H1 (cell line): ENCODE measurements at places on chromosomes 1 and 21. TPM values are rescaled to one million over a fixed set of nuclear protein-coding genes. Genes with fewer than 3 reads are reported as not detected.

DNA sequence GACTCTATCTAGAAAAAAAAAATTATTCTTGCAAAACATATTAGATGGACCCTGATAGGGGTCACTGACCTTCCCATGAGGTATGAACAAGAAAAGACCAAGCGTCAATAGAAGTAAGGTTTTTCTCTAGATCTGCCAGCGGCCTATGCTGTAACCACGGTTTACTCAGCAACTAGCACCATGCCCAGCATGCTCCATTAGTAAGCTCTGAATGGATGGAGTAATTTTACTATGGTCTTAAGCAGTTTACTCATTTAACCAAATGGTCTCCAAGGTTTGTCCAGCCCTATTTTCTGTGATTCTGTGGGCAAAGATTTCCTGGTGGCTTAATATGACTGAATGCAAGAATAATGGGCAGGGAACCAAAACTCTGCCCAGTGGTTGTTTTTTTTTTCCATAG, 113.9 kb downstream of the ADSS2 start:
- DNase-seq, result no peak

GRCh38 chr1:185045814-185046492, 595 bp downstream of the RNF2 start:
- DNase-seq, result no peak

- no peak for DNase-seq
Measured at GRCh38 chr1:94535879-94536278, 5.7 kb downstream of the F3 start.

DNA sequence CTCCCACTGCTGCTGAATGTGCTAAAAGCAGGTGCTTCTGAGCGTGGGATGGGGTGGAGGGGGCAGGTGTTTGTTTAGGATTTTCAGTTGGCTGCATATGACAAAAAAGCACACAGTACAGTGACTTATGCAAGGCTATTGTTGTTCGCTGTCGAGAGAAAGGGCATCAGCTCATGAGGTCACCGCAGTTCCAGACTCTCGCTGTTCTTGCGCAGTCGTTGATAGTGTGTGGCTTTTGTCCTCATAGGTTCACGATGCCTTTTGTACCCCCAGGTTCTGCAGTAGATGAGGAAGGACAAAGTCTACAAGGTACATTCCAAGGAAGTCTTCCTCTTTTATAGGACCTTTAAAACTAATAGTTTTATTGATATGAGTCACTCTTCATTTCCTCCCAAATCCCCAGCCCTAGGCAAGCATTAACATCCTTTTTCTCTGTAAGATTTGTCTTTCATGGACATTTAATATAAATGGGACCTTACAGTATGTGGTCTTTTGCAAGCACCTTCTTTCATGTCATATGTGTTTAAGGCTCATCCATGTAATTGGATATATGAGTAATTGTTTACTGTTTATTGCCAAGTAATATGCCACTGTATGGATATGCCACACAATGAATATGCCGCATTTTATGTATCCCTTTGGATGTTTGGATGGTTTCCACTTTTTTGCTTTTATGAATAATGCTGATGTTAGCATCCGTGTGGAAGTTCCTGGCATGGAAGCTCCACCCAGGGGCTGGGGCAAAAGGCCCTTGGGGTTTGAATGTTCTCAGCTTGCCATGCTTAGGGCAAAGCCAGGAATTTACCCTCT, 14.5 kb upstream of the NLRP3 start:
- DNase-seq, result no peak

DNA sequence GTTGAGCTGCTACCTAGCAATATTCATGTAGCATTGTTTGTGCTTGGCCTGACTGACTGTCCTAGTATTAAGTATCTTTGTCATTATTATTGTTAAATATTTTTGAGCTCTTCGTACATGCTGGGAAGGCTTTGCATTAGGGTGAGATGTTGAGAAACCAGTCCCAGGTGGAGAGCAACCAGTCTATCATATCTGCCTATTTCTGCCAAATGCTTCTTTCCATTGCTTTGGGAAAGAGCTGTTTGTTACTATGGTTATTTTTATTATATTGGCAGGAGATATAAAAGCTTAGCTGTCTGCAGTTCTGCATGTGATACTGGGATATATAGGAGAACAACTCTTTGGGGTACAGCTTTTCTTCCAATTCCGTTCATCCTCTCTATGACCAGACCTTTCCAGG, 85.1 kb downstream of the CLDN17 start:
- no peak for DNase-seq

DNA sequence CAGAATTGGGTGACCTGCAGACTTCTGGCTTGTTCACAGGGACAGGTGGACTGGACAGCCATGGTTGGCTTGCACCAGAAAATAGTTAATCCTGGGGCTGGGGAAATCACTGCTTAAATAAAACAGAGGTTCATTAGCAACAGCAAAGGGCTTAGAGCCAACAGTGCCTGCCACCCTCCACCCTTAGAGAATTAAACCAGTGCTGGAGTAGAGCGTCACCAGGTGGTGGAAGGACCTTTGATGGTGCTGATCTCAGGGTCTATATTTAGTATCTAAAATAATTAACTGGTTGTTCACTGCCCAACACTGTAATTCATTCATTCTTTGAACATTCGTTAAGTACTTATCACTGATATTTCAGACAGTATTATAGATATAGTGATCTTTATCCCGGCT, 34.7 kb upstream of the PDE9A start:
- no peak for DNase-seq

GRCh38 chr1:68320349-68320748, 88.0 kb upstream of the WLS start:
- no peak for DNase-seq

DNA sequence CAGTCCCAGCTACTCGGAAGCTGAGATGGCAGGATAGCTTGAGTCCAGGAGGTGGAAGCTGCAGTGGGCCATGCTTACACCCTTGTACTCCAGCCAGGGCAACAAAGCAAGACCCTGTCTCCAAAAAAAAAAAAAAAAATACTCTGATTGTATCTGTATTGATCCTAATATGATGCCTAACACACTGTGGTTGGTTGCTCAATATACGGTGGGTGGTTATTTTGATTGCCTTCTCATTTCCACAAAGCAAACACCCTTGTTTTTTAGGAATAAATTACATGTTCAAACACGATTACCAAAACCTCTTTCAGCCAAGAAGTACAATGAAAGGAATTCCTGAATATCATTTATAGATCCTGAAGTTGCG, 3.4 kb downstream of the EGLN1 start:
- DNase-seq, result no peak

DNA sequence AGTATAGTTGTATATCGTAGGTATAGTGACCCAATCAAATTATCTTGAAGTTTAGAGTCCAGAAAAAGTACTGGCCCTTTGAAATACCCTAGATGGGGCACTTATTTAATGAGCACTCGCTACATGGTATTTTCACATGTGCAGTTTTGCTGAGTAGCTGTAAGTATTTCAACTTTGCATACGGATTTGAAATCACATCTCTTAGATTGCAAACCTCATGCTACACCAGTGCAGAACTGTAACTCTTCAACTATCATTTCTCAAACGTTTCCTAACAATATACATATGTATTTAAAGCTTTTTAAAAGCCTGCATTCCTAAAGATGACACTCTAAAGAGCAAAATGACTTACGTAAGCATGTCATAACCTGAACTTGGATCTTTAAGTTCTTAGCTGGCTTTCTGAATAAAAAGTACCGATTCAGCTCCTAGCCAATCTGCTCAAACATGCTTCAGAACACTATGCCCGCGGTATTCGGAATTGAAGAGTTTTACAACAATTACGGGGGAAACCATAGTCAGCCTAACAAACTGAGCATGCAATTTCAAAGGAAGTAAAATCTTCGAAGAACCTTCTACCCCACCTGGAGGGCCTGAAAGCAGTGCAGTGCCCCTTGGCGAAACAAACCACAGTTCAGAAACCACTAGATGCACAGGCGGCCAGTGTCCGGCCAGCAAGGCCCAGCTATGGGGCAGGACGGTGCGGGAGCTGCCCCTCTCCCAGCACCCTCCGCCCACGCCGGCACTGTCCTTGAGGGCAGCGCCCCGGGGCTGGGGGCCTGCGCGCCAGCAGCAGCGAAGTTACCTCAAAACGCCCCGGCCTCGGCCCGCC, 863 bp downstream of the FH start:
- DNase-seq, result peak; percentile 61

DNA sequence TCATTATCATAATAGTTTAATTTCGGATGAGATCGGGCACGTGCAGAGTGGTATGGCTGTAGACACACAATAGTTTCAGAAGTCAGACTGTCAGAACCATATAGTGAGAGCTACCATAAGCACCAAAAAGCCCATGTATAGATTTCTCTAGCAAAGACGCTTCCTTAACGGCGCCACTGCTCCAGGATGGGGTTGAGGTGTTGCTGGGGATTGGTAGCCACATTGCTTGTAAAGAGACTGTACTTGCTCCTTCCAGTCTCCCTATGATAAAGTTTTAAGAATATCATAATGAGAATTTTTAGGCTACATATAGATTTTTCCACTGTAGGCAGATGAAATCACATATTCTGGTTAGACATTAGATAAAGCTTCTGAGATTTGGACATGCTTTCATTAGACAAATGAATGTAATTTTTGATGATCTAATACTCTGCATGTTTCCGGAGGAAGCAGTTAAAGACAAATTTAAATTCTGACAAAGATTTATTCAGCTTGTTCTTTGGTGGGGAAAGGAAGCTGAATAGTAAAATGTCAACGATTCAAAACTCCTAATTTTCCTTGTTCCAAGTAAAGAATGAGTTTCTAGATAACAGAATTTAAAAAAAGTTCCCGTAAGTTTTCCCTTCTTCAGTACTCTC, 77.7 kb downstream of the MAP3K7CL start:
- DNase-seq, result no peak

- no peak for DNase-seq
Measured at GRCh38 chr21:25565272-25566211, 41.7 kb downstream of the MRPL39 start.

DNA sequence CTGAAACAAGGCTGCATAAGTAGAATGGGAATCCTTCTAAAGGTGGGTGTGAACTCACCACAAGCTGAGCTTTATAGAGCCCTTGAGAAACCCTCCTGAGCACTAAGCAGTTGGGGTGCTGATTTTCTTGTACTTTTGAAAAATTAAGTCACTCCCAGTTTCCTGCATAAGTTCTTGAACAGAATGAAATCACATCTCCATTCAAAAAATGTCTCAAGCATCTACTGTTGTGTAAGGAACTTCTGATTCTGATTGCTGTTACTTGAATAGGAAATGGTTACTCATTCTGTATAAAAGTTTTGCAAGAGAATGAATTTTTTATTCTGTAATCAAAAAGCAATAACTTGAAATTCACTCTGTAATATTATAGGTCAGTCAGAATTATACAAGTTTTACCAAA, 50.8 kb upstream of the WNT2B start:
- no peak for DNase-seq

DNA sequence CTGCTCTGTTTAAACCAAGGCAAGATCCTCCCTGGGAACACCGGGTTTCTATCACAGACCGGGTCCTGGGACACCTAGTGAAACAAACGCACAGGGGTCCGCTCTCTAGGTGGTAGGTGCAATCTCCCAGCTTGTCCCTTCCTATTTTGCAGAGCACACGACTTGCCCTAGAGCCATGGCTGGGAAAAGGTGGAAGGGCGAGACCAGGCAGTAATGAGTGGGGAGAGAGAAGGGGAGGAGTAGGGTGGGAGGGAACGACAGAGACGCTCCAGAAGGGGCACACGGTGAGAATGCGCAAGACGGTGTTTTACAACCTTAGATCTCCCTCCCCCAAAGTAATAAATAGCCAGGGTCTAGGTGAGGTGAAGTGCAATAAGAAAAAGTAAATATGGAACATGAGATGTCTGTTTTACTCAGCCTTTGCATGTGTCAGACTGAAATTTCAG, 9.3 kb upstream of the ARHGAP29 start:
- no peak for DNase-seq

DNA sequence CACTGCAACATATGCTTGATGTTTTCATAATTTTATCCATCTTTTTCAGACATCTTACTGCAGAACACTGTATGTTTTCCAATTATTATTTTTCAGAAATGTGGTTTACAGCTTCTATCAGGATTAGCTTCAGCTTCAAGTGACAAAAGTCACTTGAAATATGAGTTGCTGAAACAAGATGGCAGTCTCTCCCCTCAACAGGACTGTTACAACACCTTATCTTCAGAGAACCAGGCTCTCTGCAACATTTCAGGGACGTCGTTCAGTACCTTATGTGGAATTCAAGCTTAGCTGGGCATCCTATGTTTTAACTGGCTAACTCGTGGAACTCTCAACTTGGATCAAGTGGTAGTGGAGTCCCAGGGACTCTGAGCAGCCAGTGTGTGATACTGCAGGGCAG, 2.0 kb upstream of the UBE2G2 start:
- no peak for DNase-seq

Gene RSBN1
- total RNA-seq, result 16.4 and 17.6 TPM in 2 replicates

Gene CR2
- 3.0 and 4.1 TPM in 2 replicates for total RNA-seq

Gene TUFT1
- total RNA-seq, result 10.1 and 10.4 TPM in 2 replicates

Gene S100A10
- total RNA-seq, result 231 and 233 TPM in 2 replicates

Gene TMEM200B
- 11.0 and 11.3 TPM in 2 replicates for total RNA-seq

Gene SPAG17
- total RNA-seq, result 0.56 and 0.67 TPM in 2 replicates

Gene FAM177B
- not detected in 2 replicates for total RNA-seq

Gene KPRP
- not detected in 2 replicates for total RNA-seq

Gene TSTD1
- total RNA-seq, result 60.4 and 60.9 TPM in 2 replicates

Gene C1orf56
- 3.0 and 5.0 TPM in 2 replicates for total RNA-seq

Gene ZNF593OS
- not detected in 2 replicates for total RNA-seq

Gene TMEM234
- 8.9 TPM in 2 replicates for total RNA-seq

Gene MAP1LC3C
- total RNA-seq, result 1.7 and 2.1 TPM in 2 replicates

Gene LORICRIN
- not detected in 2 replicates for total RNA-seq

Gene C1orf52
- 39.1 and 39.3 TPM in 2 replicates for total RNA-seq

Gene C1orf87
- total RNA-seq, result 0.29 and 0.41 TPM in 2 replicates

Gene DYRK3
- 7.7 and 8.5 TPM in 2 replicates for total RNA-seq

Gene RAB42
- total RNA-seq, result 12.5 and 13.6 TPM in 2 replicates
